ENCODE measurements at places on chromosomes 1 and 21.

GRCh38 chr1:42876009-42876408 is 29.6 kb downstream of the ZNF691 start:
- DNase-seq = peak; percentile 61

DNA sequence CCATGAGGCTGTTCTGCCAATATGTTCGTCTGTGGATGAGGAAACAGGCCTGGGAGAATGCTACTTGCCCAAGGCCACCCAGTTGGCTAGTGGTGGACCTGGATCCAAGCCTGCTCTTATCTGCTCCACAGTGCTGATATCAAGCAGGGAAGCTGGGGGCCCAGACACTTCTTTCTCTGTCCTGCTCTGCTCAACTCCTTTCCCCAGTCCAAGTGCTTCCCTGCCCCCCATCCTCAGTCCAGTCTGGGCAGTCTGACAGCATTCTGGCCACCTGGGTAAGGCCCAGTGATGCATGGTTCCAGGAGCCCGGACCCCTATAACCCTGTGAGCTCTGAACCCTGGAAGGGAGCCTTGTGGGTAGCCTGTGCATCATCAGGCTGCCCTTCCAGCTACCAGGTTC is 4.2 kb upstream of the PAQR7 start:
- DNase-seq = no peak

DNA sequence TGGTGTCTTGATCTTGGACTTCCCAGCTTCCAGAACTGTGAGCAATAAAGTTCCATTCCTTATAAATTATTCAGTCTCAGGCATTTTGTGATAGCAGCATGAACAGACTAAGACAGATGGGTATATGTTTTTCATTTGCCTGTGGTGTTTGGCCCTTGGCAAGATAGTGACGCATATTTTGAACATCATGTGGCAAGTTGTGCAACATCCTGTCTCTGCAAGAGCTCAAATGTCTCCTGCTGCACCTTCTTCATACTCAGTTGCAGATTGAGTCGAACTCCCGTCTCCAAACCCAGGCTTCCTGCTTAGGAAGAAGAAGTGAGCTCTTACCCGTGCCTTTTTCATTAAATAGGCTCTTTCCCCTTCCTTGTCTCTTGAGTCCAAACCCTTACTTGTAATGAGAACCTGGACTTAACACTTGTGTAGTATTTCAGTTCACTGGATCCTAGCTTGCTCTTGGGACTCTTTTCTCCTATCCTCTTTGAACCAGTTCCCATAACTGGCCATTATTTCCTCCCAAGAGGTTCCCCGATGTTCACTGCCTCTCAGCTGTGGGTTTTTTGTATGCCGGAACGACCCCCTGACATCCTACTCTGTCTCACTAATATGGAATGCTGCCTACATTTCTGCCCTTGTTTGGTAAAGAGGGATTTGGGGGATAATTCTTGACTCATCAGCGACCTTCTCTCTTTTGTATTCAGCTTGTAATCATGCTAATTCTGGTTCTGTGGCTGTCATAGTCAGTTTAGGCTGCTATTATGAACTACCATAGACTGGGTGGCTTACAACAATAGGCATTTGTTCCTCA is 125.0 kb upstream of the KCNK2 start:
- DNase-seq = no peak

- DNase-seq = no peak
Observed at GRCh38 chr1:32307324-32307723, 15.4 kb downstream of the HDAC1 start.

GRCh38 chr1:151737479-151737878 is 16.2 kb downstream of the RIIAD1 start:
- DNase-seq = no peak

- no peak for DNase-seq
Observed at GRCh38 chr1:6954591-6954990, 169.3 kb downstream of the CAMTA1 start.

GRCh38 chr1:199170711-199171110 is 531.9 kb downstream of the PTPRC start:
- DNase-seq = no peak

DNA sequence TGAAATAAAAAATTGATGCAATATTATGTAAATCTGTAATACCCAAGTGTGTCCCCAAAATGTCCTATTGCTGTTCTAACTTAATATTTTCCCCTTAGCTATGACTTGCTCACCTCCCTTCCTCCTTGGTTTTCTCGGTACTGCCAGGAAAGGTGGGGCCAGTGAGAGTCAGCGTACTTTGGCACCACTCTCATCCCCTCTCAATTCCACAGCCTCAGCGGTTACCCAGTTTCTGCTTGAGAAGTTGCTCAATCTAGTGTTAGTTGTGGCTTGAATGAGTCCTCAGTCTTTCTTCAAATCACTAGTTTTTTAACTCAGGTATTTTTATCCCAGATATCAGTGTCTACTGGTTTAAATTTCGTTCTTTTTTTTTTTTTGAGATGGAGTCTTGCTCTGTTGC is 32.3 kb downstream of the BCAS2 start:
- no peak for DNase-seq

DNA sequence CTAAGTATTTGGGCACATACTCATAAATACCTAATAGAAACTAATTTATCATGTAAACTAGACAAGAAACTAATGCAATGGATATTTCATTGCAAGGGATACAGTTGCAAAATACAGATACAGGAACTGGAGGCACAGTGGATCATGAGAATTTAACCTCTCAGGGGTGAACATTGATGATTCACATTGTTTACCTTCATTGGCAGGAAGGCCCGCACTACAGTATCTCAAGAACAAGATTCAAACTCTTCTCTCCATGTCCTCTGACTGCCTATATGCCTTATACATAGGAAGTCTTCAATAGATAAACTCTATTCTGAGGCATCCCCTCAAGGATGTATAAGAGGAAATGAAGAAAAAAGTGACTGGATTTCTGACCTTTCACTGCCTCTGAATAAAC is 18.4 kb upstream of the PTBP2 start:
- no peak for DNase-seq

GRCh38 chr1:88111816-88112215 is 572.3 kb upstream of the PKN2 start:
- DNase-seq = no peak

- DNase-seq = no peak
Observed at GRCh38 chr1:224098007-224098406, 15.9 kb upstream of the FBXO28 start.

GRCh38 chr1:228456252-228457016 is 30.7 kb upstream of the RNF187 start:
- DNase-seq = no peak

GRCh38 chr1:26575348-26575747 is 45.8 kb downstream of the RPS6KA1 start:
- DNase-seq = no peak

DNA sequence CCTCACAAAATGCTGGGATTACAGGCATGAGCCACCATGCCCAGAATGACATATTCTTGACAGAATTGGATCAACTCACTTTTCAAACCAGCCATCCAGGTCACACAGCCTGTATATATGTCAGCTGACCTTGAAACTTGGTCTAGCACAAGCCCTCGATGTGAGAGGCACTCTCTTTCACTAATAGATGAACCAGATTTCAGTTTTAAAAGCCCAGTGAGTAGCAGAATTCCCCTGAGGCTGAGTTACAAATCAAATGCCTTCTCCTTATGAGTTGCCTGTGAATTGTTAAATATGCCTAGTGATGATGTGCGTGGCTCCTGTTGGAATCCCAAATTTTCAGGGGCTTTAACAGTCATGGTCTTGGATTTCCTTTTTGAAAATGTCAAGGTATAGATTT is 88.7 kb downstream of the CD247 start:
- no peak for DNase-seq

DNA sequence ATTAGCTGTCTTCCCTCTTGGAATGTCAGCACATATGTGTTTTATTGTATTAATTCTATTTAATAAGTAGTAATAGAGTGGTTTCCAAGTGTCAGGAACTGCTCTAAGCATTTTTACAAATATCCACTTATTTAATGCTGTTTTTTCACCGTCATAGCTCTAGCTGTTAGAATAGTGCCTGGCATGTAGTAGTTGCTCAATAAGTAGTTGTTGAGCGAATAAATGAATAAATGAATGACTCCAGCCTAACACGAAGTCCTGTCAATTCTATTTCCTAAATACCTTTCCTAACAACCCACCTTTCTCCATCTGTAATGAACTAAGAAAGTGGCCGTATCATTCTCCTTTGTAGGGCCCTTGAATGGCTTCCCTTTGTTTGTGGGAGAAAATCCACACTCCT is 312.5 kb downstream of the DISC1 start:
- no peak for DNase-seq

DNA sequence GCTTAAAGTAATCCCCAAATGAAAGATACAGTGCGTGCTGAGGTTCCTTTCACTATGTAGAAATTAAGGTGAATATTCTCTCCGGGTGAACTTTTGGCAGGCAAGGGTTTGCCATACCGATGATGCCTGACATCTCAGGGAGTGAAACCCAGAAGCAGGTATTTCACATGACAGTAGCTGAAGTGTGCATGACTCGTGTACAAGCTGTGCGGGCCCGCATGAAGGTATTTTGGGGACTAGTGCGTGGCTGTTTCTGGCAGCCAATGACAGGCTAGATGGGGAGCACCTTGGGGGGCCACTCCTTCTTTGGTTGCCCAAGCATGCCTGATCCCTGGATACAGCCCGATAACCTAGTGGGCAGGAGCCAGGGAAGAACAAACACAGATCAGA is 569.0 kb downstream of the SMYD3 start:
- no peak for DNase-seq

DNA sequence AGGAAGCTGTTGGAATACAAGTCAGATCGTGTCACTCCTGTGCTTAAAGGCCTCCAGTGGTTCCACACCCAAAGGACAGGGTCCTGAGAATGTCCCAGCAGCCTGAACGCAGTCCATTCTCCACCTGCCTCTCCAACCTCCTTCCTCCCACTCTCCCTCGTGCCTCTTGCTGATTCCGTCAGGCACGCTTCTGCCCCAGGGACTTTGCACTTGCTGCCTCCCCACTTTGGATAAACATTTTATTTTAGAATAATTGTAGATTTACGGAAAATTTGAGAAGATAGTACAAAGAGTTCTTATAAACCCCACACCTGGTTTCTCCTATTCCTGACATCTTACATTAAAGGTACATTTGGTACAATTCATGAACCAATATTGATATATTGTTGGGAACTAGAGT is 28.4 kb upstream of the LDLRAP1 start:
- no peak for DNase-seq

GRCh38 chr1:180280617-180281016 is 50.6 kb downstream of the LHX4 start:
- no peak for DNase-seq
